ENCODE measurements at places on chromosomes 6 and 20. TPM values are rescaled to one million over a fixed set of nuclear protein-coding genes. Genes with fewer than 3 reads are reported as not detected.
A peak's percentile ranks its signal among the peaks of the same experiment; 100 is the strongest.

Gene KCNS1
- 0.78 TPM for total RNA-seq

GRCh38 chr6:139508576-139508975 is 134.1 kb upstream of the CITED2 start:
- no peak overlapping the region for H3K4me3 ChIP-seq
- H3K36me3 ChIP-seq = no peaks in the 10 kb centered on the region
- DNase-seq = no peak
- no peak overlapping the region for H3K27ac ChIP-seq
- H3K27me3 ChIP-seq = no peaks in the 10 kb centered on the region
- H3K4me1 ChIP-seq = no peaks in the 10 kb centered on the region

Gene HSPA1B
- 194 TPM for total RNA-seq

DNA sequence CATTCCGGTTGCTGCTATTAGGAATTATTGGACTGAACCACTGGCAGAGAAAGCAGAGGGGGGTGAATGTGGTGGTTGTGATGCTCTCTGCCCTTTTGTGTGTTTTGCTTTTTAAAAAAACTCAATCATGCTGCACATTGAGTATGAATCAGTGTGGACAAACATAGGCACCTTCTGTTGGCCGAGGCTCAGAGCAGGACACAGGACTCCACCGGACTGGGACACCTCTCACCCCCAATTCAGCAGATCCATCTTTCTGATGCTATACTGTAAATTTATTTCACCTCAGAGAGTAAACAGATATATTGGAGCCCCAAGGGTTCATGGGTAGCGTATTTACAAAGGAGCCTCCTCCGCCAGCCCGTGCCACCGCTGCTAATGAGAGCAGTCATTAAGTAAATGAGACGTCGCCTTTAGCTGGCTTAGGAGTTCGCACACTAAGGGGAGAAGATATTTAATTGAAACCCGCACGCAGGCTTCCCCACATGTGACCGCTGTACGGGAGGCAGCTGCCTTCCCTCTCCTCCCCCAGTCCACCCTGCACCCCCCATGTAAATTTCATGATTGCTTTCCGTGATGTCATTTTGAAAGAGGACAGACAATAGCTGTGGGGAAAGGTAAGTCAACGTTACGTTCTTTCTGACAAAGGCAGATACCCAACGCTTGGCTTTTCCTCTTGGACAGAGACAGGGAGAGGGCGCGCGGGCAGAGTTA is at the start of gene MYT1:
TSS of gene MYT1 (plus strand) at position 330 of the 714 bp plus-strand sequence. CDS start 34,410 bp downstream, outside the sequence.
- H3K36me3 ChIP-seq = no peaks in the 10 kb centered on the region
- no peaks in the 10 kb centered on the region for H3K4me1 ChIP-seq
- H3K4me3 ChIP-seq = no peak within 1 kb of the TSS
- H3K27ac ChIP-seq = no peak within 1 kb of the TSS
- H3K27me3 ChIP-seq = no peaks in the 10 kb centered on the region

GRCh38 chr6:63305277-63305676 is 14.5 kb downstream of the LGSN start:
- H3K36me3 ChIP-seq = no peaks in the 10 kb centered on the region
- no peaks in the 10 kb centered on the region for H3K27me3 ChIP-seq
- no peak overlapping the region for H3K27ac ChIP-seq
- DNase-seq = no peak
- no peaks in the 10 kb centered on the region for H3K4me1 ChIP-seq
- no peak overlapping the region for H3K4me3 ChIP-seq

GRCh38 chr6:24719125-24719971 is at the start of gene C6orf62:
C6orf62 (minus strand) TSS chr6:24719154; CDS start chr6:24718668, 486 bp downstream.
- DNase-seq = peak; percentile 23
- H3K27ac ChIP-seq = peak within 1 kb of the TSS; percentile 96
- peaks cover 16% of the 10 kb centered on the region for H3K36me3 ChIP-seq
- H3K27me3 ChIP-seq = no peaks in the 10 kb centered on the region
- peak within 1 kb of the TSS; percentile 85 for H3K4me3 ChIP-seq

GRCh38 chr6:45036103-45036502 is 292.0 kb upstream of the RUNX2 start:
- H3K27ac ChIP-seq = no peak overlapping the region
- H3K4me3 ChIP-seq = no peak overlapping the region
- DNase-seq = no peak

- DNase-seq = no peak
- H3K27me3 ChIP-seq = no peaks in the 10 kb centered on the region
- H3K27ac ChIP-seq = no peak overlapping the region
- no peaks in the 10 kb centered on the region for H3K4me1 ChIP-seq
- H3K4me3 ChIP-seq = no peak overlapping the region
These were observed 84.9 kb downstream of the ANKRD60 start for GRCh38 chr20:58143531-58143930.

- H3K4me1 ChIP-seq = peaks cover 18% of the 10 kb centered on the region
- H3K36me3 ChIP-seq = no peaks in the 10 kb centered on the region
- peak overlapping the region; percentile 31 for H3K27ac ChIP-seq
- DNase-seq = no peak
- no peaks in the 10 kb centered on the region for H3K27me3 ChIP-seq
These were observed 129.0 kb upstream of the SGK1 start for GRCh38 chr6:134446896-134447295.

- no peaks in the 10 kb centered on the region for H3K27me3 ChIP-seq
- H3K4me1 ChIP-seq = peaks cover 24% of the 10 kb centered on the region
- no peak overlapping the region for H3K4me3 ChIP-seq
- peak; percentile 45 for DNase-seq
- H3K27ac ChIP-seq = no peak overlapping the region
These were observed 37.6 kb downstream of the SLC2A10 start for GRCh38 chr20:46746956-46747526.

Gene SLC25A27
- total RNA-seq = 81.4 TPM

DNA sequence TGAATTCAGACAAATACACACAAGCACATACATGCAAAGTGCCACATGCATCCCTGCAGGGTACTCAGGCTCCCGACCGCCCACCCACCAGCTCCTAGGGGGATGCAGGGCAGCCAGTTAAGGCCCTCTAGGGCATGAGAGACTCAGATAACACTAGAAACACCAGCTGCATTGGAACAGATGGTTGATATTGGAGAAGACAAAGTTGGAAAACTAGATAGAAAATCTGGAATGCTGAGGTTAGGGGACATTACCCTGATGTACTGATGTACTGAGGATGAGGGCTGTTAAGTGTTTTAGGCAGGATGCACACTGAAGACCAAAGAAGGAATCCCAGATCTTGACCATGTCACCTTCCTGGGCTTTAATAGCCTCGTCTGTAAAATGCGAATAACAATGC is 134.6 kb upstream of the ECI2 start:
- no peaks in the 10 kb centered on the region for H3K36me3 ChIP-seq
- H3K4me3 ChIP-seq = no peak overlapping the region
- H3K27ac ChIP-seq = no peak overlapping the region
- H3K4me1 ChIP-seq = no peaks in the 10 kb centered on the region
- H3K27me3 ChIP-seq = no peaks in the 10 kb centered on the region
- DNase-seq = no peak

DNA sequence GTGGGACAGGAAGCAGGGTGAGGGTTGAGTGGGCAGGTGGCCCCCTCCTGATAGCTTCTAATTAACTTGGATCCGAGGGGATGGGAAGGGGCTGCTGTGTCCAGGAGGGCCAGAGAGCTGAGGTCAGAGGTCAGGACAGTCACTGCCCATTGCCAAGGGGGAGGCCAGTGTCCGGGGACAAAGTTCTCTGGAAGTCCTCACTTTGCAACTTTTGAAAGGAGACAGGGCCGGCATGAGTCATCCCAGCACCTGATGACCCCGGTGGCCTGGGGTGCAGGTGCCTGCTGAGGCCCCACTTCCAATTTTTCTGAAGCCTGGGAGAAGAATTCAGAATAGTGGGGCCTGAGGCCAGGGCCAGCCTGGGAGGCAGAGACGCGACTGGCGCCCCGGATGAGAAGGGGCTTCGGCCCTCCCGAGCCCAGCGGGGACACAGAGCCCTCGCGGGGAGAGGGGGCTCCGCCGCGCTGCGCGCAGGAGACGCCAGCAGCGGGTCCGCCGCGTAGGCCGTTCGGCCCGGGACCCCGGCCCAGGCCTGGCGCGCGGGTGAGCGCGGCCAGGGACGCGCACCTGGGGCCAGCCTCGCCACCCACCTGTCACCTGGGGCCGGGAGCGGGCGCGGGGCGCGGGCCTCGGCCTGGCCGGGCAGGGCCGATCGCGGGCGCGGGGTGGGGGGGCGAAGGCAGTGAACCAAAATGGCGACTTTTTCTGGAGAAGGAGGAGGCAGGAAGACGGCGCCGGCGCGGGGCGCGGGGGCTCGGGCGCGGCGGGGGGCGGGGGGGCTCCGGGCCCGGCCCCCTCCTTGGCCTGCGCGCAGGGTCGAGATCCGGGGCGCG is 586 bp downstream of the ZNF512B start:
- peak overlapping the region; percentile 41 for H3K27ac ChIP-seq
- peak overlapping the region; percentile 72 for H3K4me3 ChIP-seq
- peak; percentile 39 for DNase-seq
- peaks cover 24% of the 10 kb centered on the region for H3K4me1 ChIP-seq
- H3K27me3 ChIP-seq = no peaks in the 10 kb centered on the region
- H3K36me3 ChIP-seq = peaks cover 15% of the 10 kb centered on the region

GRCh38 chr6:134678436-134678889 is 271.4 kb downstream of the ALDH8A1 start:
- no peak overlapping the region for H3K4me3 ChIP-seq
- DNase-seq = peak; percentile 82
- H3K27me3 ChIP-seq = no peaks in the 10 kb centered on the region
- no peaks in the 10 kb centered on the region for H3K36me3 ChIP-seq
- H3K27ac ChIP-seq = no peak overlapping the region

Gene SGK2
- 0.93 TPM for total RNA-seq

DNA sequence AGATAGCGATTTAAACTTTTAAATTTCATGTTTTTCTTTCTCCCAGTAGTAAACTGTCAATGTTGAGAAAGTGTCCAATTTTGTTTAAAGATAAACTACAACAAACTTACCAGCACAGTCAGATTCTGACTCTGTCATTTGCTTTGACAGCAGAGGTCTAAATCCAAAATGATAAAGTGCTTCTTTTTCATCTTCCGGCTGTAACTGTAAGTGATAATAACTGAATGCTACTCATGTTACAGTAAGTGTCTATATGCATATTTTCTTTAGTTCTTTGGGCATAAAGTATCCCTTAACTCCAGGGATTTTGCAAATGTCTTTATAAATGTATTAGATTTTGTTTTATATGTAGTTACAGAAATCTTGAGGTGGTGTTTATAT is 610.4 kb downstream of the RFPL4B start:
- no peaks in the 10 kb centered on the region for H3K27me3 ChIP-seq
- DNase-seq = no peak
- H3K4me1 ChIP-seq = no peaks in the 10 kb centered on the region

- H3K36me3 ChIP-seq = no peaks in the 10 kb centered on the region
- no peak overlapping the region for H3K4me3 ChIP-seq
- H3K27ac ChIP-seq = no peak overlapping the region
- H3K27me3 ChIP-seq = no peaks in the 10 kb centered on the region
- H3K4me1 ChIP-seq = peaks cover 2% of the 10 kb centered on the region
These were observed 149.5 kb downstream of the TMEM242 start for GRCh38 chr6:157173776-157174175.

- no peak overlapping the region for H3K27ac ChIP-seq
- H3K4me3 ChIP-seq = no peak overlapping the region
- no peaks in the 10 kb centered on the region for H3K36me3 ChIP-seq
- no peaks in the 10 kb centered on the region for H3K27me3 ChIP-seq
These were observed 53.0 kb upstream of the DTNBP1 start for GRCh38 chr6:15715851-15716250.

GRCh38 chr20:8151372-8151771 is 19.3 kb downstream of the PLCB1 start:
- H3K27me3 ChIP-seq = no peaks in the 10 kb centered on the region
- H3K36me3 ChIP-seq = no peaks in the 10 kb centered on the region
- no peak overlapping the region for H3K27ac ChIP-seq
- DNase-seq = no peak
- H3K4me1 ChIP-seq = no peaks in the 10 kb centered on the region

- H3K36me3 ChIP-seq = no peaks in the 10 kb centered on the region
- H3K27ac ChIP-seq = no peak overlapping the region
- no peak overlapping the region for H3K4me3 ChIP-seq
- H3K4me1 ChIP-seq = no peaks in the 10 kb centered on the region
- peak; percentile 3 for DNase-seq
These were observed 417.1 kb downstream of the BCKDHB start for GRCh38 chr6:80523531-80523997.

GRCh38 chr20:48629960-48630315 is 197.9 kb downstream of the PREX1 start:
- no peaks in the 10 kb centered on the region for H3K4me1 ChIP-seq
- H3K36me3 ChIP-seq = peaks cover 3% of the 10 kb centered on the region
- no peak for DNase-seq
- no peak overlapping the region for H3K27ac ChIP-seq
- no peak overlapping the region for H3K4me3 ChIP-seq
- H3K27me3 ChIP-seq = no peaks in the 10 kb centered on the region

All from thyroid gland (tissue), 4 donors.